ENCODE measurements at places on chromosomes 6 and 20.

DNA sequence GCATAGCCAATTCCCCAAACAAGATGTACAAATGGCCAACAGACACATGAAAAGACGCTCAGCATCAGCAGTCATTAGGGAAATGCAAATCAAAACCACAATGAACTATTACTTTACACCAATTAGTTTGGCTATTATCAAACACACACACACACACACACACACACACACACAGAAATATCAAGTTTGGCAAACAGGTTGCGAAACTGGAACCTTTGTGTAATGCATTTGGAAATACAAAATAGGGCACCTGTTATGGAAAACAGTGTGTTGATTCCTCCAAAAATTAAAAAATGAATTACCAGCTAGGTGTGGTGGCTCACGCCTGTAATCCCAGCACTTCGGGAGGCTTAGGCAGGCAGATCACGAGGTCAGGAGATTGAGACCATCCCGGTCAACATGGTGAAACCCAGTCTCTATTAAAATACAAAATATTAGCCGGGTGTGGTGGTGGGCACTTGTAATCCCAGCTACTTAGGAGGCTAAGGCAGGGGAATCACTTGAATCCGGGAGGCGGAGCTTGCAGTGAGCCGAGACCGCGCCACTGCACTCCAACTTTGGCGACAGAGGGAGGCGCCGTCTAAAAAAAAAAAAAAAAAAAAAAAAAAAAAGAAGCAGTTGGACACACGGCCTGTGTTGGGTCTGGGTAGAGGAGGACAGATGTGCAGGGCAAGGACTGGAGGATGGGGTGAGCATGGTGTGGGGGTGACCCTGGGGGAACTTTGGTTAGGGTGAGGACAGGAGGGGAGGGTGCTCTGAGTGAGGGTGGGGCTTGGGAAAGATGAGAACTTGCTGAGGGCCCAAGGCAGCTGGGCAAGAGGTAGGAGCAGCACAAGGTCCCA is 23.8 kb downstream of the HLA-F start:
- no peak for DNase-seq

- peak; percentile 88 for DNase-seq
Measured at GRCh38 chr6:2376429-2377355, 131.3 kb upstream of the GMDS start.

DNA sequence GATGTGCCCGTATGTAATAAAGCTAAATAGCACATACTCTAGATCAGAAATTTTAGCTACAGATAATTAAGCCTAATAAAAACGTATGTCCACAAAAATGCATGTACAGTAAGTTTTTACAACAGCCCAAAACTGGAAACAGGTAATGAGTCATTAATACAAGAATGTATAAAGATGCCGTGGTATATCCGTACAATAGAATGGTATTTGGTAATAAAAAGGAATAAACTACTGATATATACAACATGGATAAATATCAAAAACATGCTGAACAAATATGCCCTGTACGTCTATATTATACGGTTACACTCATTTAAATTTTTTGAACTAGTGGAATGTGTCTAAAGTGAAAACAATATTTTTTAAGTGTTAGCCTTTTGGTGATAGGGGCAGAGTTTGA is 128.2 kb upstream of the ADGRB3 start:
- DNase-seq = no peak

GRCh38 chr6:146598772-146599405 is at the start of gene ADGB:
Gene ADGB (plus strand): TSS chr6:146598972. CDS start chr6:146599041, 69 bp downstream.
- no peak for DNase-seq

GRCh38 chr6:84447651-84448050 is 220.2 kb upstream of the CEP162 start:
- DNase-seq = no peak

DNA sequence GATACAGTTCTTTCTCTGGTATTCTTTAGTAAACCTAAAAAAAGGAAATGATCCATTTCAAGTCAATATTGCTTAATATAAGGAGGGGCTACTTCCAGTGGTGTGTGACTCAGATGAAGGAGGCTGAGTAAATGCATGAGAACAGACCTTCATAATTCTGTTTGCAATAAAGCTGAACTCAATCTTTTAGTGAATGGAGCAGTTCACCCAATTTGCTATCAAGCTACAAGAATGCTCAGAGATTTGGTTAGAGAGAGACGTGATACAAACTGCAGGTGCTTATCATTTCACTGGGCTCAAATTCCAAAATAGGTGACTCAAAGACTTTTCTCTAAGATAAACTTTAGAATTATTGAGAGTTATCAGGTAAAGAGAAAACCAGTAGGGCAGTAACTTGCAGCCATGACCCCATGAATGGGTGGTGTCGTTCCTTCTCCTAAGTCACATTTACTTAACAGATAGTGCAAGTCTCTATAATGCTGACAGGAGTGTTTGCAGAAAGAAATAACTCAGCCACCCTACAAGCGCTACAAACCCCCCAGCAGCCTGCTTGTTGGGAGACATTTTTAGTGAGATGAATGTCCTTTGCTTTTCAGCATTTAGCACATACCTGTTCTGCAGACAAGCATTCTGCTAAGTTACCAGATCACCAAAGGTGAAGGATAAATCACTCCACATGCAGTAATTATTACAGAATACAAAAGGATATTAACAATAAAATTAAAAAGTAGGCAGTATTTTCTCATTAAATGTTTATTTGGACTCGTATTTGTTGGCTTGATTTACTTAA is 16.4 kb upstream of the BLOC1S5 start:
- DNase-seq = no peak

- DNase-seq = no peak
Measured at GRCh38 chr20:10209091-10209490, 9.5 kb upstream of the SNAP25 start.

- peak; percentile 46 for DNase-seq
Measured at GRCh38 chr6:82955841-82956240, 109.8 kb downstream of the UBE3D start.

DNA sequence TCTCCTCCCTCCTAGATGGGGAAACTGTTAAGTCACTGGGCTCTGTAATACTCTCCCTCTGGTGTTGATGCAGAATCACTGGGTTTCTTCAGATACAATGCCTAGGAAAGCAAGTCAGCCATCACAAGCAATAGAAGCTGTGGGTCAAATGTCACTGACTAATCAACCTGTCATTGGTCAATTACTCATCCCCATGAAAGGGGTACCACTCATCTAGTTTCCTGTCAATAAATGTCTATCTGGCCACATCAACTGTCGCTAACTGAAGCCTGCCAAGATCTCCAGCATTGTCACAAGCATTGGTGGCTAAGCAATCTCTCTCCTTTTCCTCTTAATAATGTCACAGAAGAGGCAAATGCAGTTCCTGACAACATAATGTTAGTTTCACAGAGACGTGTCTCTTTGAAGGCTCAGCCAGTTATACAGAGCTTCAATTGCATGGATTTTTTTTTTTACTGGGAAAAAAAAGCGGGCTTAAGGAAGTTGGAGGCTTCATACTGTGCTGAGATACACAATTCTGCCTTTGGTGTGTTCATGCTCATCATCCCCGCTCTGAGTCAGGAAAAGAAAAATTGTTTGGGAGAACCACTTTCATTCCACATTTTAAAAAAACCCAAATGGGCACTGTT is 355.9 kb downstream of the BTBD9 start:
- no peak for DNase-seq

DNA sequence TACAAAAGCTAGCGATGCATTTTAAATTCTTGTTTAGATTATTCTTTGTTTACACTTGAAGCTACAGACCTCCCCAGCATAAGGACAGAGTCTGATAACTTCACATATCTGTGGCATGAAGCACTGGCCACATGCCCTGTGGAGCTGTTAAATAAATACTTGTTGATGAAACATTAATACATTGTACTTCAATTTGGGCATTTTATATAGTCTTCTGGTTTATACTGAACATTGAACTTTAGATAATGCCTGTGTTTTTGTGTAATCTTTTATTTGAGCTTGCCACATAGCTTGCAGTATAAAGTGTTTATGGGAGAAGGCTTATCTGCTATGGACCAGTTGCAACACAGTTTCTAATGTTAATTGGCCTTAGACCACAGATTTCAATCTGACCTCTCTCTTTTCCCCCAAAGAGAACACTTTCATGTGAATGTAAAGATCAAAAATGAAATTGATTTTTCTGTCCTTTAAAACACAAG is 48.2 kb downstream of the FRK start:
- DNase-seq = peak; percentile 5

DNA sequence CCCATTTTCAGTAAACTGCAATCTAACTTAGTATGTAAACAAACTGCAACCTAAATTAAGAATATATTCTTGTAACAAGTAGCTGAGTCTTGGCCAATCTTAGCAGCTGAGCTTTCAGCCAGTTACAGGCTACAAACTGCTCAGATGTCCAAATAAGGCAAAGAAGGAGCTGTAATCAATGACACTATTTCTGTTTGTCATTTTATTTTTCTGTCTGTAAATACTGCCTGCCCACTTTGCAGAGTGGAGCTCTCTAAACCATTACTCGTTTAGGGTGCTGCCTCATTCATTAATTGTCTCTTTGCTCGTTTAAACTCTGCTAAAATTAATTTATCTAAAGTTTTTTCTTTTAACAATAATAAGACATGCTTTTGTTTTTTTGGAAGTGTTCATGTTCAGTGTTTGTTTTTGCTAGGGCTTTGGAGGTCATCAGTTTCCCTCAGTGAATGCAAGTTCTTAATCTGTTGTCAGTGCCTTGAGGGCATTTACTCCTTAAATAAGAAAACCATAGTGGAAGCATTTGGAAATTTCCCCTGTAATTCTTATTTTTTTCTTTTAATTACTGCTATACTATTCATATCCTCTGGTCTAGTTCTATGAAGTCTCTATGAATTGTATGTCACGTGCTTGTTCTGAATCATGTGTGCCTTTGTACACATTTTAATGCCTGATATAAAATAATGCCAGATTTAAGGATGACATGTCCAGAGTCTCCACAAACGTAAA is 3.6 kb upstream of the PRL start:
- DNase-seq = no peak

DNA sequence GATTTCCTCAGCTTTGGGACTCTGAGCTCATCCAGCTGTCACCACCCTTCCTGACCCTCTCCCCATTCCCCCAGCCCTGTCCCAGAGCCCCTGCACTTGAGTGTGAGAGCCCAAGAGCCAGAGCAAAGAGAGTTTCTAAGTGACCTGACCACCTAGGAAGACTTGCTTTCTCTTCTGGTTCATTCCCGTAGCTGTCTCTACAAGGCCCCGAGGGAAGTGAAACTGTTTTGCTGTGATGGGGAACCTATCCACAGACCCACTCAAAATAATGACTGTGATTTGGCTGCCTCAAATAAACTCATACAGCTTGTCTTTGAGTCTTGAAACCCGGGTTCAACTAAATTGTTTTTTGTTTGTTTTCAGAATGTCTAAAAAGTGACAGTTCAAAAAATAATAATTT is 74.6 kb upstream of the XRN2 start:
- DNase-seq = no peak

- DNase-seq = no peak
Measured at GRCh38 chr6:36029464-36029863, 1.9 kb downstream of the MAPK14 start.

DNA sequence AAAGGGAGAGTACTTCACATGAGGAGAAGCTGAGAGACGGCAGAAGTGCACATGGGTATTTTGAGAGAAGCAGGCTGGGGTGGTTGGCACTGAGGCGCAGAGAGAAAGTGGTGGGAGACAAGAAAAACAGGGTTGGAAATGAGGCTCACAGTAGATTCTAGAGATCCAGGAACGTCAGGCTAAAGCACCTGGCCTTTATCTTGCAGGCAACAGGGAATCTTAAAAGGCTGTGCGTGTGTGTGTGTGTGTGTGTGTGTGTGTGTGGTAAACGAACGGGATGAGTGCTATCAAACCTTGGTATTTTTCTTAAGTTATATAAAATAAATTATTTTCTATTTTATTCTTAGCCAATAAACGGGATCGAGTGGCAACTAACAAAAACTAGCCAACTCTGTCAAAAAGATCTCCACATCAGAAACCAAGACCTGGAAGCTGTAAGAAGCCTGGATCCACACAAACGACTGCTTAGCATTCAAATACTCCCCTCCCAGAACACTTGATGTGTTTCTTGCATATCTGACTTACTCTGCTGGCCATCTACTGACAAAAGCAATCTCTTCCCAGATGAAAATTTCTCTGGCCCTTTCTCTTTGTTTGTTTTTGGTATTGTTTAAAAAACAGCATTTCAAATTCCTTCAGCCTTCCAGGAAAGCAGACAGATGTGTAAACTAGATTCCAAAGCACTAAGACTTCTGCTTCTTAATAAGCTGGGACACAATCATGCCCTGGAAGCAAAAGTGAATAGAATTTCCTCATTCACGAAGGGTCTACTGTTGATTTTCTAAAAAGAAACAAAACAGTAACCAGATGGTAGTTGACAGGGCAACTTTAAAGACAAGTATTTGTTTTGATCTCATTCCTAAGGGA is 44.8 kb upstream of the FABP7 start:
- no peak for DNase-seq

DNA sequence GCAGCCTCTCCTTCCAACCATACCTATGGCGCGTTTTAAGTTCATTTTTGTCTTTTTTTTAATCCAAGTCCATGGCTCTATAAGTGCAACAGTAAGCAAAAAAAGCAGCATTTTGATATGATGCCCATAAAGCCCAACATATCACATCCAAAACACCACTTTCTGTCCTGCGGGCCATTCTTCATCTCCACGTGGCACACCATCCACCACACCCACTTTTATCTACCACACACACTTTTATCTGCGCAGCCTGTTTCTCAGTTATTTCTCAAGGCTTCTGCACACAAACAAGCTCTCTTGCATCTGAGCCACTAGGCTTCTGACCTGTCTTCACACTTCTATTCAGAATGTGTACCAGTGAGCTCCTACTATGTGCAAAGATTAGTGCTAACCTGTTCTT is 5.3 kb downstream of the GCLC start:
- no peak for DNase-seq

DNA sequence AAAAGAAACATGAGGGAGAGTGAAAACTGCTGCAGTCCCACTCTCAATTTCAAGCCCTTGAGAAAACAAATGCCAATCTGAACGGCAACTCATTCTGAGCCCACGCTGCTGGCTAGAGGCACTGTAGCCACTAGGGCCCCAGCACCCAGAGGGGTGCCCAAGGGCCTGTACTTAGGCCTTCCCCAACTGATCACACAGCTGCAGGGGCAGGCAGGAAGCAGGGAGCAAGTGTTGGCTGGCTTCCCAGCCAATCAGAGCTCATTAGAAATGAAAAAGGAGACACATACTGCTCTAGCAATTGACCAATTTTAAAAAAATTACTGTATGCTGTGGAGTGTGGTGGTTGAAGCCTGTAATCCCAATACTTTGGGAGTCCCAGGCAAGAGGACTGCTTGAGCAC is 3.7 kb upstream of the BEND3 start:
- DNase-seq = no peak

Measured in A172 (cell line).